NCI-H2171 treated with DMSO at 0.1 percent for 48 hours (cell line): ENCODE measurements at places on chromosomes 7 and 10.
A peak's percentile ranks its signal among the peaks of the same experiment; 100 is the strongest.

- DNase-seq = no peak
Measured at GRCh38 chr7:20831956-20832355, 45.3 kb upstream of the SP8 start.

DNA sequence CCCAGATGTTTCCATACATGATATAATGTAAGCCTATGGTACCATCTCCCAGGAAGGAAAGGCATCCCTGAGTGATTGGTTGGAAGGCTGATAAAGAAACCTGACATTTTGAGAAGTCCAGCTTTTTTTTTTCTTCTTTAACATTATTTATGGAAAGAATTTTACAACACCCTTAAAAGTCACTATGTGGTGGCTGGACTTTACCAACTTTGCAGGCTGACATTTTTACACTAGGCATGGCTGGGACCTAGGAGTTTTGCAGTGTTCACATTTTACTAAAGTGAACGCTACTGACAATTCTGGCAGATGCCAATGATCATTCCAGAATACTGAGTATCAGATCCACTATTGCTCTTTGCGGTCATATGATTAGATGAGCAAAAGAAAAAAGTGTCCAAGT, 239.9 kb downstream of the GLI3 start:
- DNase-seq = no peak

DNA sequence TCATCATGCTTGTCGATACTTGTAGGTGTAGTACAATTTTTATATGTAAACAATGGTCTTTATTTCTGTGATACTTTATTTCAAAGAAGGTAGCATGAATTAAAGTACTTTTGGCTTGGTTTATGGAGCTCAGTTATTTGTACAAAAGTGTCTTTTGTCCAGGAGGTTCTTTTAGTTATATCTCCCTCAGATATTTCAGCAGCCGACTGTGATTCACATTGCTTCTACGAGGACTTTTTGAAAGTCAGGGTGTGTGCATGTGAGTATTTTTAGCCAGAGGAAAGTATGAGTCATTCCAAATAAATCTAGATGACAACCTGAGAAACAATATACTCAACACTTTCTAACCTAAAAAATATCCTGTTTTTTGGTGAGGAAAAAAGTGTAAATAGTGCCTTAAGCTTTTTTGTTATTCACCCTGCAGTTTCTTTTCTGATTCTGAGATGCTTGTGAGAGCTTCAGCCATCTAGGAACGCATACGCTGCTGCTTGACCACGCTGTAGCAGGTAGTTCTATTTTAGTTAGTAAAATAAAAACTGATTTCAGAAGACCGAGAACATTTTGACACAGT, 595 bp upstream of the SUN1 start:
- peak; percentile 24 for DNase-seq

DNA sequence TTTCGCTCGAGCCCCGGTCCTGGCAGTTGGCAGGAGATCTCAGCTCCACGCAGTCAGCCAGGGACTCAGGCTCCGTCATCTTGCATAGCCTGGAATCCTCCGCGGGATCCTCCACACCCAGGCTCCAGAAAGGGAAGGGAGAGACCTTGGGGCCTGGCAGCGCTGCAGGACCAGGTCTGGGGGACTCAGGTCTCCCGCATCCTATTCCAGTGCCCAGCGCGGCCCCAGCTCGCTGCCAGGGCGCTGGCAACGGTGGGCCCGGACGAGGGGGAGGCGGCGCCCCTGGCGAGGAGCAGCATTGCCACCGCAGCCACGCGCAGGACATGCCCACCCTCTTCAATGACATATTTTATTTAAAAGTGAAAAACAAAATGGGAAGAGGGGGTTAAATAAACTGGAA, 83.4 kb downstream of the LANCL2 start:
- no peak for DNase-seq

DNA sequence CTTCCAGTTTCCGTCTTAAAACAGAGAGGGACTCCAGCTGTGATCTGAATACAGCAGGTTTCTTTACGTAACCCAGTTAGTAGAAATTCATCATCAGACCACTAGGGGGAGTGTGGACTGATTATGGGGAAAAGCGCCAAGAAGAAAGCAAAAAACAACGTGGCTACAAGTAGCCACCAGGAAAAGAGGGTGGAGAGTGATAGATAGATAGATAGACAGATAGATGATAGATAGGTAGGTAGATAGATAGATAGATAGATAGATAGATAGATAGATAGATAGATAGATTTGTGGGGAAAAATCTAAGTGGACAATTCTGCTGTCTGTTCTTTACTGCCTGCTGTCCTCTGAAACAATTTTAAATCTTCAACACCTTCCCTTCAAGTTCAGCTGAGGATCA, 12.7 kb upstream of the AKR1B10 start:
- DNase-seq = peak; percentile 79

DNA sequence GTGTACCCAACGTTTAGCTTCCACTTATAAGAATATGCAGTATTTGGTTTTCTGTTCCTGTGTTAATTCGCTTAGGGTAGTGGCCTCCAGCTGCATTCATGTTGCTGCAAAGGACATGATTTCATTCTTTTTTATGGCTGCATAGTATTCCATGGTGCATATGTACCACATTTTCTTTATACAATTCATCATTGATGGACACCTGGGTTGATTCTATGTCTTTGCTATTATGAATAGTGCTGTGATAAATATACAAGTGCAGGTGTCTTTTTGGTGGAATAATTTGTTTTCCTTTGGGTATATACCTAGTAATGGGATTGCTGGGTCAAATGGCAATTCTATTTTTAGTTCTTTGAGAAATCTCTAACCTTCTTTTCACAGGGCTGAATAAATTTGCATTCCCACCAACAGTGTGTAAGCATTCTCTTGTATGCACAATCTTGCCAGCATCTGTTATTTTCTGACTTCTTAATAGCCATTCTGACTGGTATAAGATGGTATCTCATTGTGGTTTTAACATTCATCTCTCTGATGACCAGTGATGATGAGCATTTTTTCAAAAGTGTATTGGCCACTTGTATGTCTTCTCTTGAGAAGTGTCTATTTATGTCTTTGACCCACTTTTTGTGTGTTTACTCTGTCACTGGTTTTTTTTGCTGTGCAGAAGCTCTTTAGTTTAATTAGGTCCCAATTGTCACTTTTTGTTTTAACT, 72.5 kb upstream of the CC2D2B start:
- no peak for DNase-seq

DNA sequence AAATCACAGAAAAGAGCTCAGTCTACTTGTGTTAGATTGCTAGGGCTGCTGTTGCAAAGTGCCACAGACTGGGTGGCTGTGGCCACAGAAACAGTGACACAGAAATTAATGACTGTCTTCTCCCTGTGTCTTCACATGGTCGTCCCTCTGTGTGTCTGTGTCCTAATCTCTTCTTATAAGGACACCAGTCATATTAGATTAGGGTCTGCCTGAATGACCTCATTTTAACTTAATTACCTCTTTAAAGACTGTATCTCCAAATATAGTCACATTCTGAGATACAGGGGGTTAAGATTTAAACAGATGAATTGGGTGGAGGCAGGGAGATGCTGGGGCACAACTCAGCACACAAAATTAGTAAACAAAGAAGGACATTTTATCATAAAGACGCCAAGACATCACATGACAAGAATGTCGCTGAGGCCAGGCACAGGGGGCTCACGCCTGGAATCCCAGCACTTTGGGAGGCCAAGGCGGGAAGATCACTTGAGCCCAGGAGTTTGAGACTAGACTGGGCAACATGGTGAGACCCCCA, 23.3 kb upstream of the PARD3 start:
- no peak for DNase-seq

- no peak for DNase-seq
Measured at GRCh38 chr10:2921956-2922680, 145.2 kb upstream of the PFKP start.

GRCh38 chr7:1931256-1931950, 261.3 kb downstream of the ELFN1 start:
- DNase-seq = no peak

GRCh38 chr7:78383096-78383880, 584.7 kb downstream of the PHTF2 start:
- peak; percentile 92 for DNase-seq

DNA sequence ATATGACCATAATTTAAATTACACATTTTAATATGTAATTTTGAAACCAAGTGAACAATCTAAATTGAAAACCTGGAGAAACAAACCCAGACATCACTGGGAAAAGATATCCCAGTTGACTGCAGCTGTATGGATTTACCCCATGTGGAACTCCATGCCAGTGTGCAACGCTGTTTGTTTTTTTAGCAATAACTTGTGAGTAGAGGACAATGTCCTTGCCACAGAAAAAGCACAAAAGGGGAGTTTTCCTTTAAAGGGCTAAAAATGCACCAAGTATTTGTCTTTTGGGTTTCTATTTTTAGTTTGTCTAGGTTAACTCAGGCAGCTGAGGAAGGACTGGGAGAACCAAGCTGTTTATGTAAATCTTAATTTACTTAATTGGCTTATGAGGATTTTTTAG, 15.1 kb upstream of the COL17A1 start:
- DNase-seq = no peak

DNA sequence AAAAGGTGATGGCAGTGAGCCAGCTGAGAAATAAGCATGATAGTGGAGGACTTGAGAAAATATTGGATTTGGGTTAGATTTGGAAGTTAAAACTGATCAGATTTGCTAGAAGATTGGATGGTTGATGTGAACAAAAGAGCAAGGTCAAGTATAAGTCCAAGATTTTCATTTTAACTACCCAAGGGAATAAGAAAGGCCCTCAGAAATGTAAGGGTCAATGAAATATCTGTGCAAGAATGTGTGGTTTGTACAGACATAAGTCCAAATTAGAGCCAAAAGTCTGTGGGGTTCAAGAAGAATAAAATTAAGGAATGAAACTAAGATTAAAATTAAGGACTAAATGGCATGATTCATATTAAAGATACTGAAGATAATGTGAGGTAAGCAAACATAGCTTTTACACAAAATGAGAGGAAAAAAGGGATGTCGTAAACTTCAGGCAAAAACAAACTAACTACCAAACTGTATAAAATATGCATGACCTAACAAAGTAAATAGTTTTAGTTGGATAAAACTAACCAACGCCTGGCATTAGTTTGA, 78.4 kb upstream of the CACNA2D1 start:
- no peak for DNase-seq

GRCh38 chr7:128387216-128388144, 22.3 kb downstream of the IMPDH1 start:
- DNase-seq = peak; percentile 59

DNA sequence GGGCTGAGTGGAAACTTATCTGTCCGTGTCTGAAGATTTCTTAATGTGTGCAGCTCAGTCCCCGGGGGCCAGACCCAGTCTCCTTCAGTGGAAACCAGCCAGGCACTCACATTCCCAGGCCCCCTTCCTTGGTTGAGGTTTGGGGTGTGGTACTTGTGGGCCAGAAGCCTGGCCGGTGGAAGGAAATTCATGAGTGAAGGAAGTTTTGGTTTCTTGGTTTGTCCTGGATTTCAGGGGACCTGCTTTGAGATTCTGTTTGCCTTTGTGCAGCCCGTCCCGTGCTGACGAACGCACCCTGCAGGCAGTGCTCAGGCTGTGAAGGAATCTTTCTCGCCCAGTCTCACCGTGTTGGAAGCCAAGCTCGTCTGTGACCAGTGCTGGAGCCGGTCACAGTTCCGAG, 2.9 kb downstream of the INPP5A start:
- no peak for DNase-seq

- peak; percentile 83 for DNase-seq
Measured at GRCh38 chr7:37920849-37921805, 687 bp downstream of the EPDR1 start.

GRCh38 chr10:127738512-127739424, 1.8 kb downstream of the FOXI2 start:
- DNase-seq = peak; percentile 61

DNA sequence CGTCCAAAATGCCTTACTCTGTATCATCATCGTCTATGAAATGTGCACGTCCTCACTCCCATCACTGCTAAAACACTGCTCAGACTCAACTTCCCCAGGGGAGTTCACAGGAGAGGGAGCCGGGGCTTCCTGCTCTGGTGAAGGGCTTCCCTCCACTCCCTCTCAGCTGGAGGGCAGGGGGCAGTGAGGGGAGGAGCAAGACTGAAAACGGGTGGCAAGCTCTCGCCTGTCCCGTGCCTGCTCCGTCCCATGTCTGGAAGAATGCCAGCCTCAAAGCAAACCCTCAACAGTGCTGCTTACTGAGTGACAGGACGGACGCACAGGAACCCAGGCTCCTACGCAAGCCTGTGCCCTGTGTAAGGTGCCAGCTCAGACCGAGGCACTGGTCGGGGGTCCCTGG, 25.1 kb downstream of the PRKAG2 start:
- no peak for DNase-seq

DNA sequence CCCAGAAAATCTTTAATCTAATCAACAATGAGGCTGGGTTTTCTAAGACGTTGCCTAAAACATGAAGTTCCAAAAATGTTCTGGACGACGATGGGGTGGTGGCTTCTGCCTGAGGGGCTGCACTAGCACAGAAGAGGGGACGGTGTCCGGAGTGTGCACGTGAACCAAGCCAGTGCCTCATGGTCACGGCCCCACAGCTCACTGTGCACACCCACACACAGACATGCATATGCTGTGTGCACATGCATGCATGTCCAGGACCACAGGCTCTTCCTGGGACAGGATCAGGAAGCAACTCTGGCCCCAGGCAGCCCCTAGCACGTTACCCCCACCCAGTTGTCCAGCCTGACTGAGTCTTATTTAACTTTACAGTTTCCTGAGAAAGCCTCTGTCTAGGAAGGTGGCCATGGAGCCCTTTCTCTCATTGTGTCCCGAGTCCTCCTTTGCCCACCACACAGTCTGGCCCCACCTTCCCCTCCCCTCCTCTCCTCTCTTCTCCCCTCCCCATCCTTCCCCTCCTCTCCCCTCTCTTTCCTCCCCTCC, 100.8 kb downstream of the DNAJB6 start:
- no peak for DNase-seq

- DNase-seq = no peak
Measured at GRCh38 chr7:47347346-47347745, 234.6 kb downstream of the TNS3 start.

- no peak for DNase-seq
Measured at GRCh38 chr7:23449941-23450340, 20.4 kb downstream of the IGF2BP3 start.

DNA sequence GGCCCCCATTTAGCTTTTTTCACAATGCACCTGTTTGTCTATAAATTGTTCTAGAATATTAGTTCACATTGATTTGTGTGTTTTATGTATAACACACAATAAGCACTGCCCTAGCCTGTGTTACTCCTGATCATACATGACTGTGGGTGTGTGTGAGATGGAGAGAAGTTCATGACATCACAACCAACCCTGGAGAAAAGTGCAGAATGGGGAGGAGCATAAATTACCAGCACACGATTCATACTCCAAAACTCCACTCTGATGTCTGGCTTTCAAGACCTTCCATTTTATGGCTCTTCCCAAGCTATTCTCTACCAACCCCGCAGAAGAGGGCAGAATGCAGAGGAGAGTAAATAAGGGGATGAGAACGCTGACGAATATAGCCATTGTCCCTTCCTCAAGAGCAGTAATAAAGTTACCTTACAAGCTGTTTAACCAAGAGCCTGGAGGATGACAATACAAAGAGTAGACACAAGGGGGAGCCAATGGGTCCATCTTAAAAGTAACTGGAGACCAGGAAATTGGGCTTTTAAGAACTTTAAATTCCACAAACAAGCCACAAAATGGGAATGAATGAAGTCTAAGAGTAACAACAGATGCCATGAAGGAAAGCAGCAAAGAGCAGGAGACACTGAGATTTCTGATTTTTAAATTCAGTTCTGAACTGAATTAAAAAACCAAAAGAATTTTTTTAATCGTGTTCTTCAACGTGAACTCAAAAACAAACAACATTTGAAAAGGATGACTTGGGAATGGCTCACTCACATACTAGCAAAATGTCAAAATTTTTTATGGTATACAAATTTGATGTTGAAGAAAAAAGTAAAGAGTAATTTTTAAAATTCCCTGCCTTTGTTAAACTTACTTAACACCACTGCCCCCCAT, 159.6 kb downstream of the PARD3 start:
- peak; percentile 51 for DNase-seq
